Activated CD8-positive, alpha-beta memory T cell treated with anti-CD3 and anti-CD28 coated beads, Interleukin-2, amount 10 ng/mL, durations not matched to agents 7 days and 5 days (primary cell): ENCODE measurements at places on chromosomes 7 and 10.

DNA sequence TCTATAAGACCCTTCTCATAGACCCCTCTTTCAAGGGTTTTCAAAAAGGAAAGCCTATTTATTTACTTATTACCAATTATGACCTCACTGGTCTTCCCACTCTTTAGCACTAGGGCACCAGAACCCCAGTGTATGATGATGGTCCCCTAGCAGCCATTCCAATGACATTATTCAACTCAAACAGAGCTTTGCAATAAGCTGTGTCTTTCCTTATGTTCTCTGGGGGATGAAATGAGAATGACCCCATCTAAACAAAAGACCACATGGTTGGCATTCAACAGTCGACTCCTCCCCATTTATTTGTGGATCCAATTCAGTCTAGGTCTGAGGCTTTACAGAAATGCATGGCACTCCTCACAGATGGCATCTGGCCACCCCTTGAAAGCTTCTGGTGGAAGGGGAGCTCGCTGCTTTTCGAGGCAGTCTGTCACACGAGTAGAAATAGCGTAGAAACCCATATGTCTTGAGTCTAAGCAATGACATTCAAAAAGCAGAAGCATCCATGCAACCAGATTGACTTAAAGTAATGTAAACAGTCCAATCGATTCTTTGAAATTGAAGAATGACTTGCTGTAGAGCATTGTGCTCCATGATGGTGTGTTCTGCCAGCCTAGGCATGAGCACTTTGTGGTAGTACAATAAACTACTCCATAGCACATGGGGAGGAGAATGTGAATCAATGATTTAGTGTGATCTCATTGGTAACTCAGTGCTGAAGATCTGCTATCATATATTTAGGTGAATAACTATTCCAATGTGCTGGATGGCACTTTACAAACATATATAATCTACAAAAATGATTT is 29.8 kb downstream of the NRP1 start:
- H3K4me3 ChIP-seq = no peak overlapping the region
- H3K27me3 ChIP-seq = peaks cover 7% of the 10 kb centered on the region
- H3K27ac ChIP-seq = no peak overlapping the region
- no peaks in the 10 kb centered on the region for H3K36me3 ChIP-seq
- H3K4me1 ChIP-seq = no peaks in the 10 kb centered on the region

GRCh38 chr10:26408858-26409494 is 29.2 kb upstream of the APBB1IP start:
- peaks cover 2% of the 10 kb centered on the region for H3K27me3 ChIP-seq
- no peaks in the 10 kb centered on the region for H3K36me3 ChIP-seq
- no peak overlapping the region for H3K4me3 ChIP-seq
- DNase-seq = no peak
- no peak overlapping the region for H3K27ac ChIP-seq
- no peaks in the 10 kb centered on the region for H3K4me1 ChIP-seq

- no peak overlapping the region for H3K27ac ChIP-seq
- no peak overlapping the region for H3K4me3 ChIP-seq
- no peaks in the 10 kb centered on the region for H3K4me1 ChIP-seq
- DNase-seq = no peak
Observed at GRCh38 chr7:26441002-26441521, 149.4 kb downstream of the SNX10 start.

- H3K27me3 ChIP-seq = peaks cover 3% of the 10 kb centered on the region
- H3K4me1 ChIP-seq = no peaks in the 10 kb centered on the region
- no peak overlapping the region for H3K4me3 ChIP-seq
- no peak for DNase-seq
Observed at GRCh38 chr10:47361293-47361692, 13.1 kb downstream of the RBP3 start.

GRCh38 chr10:129933456-129934092 is 30.5 kb downstream of the EBF3 start:
- no peak for DNase-seq

- no peak overlapping the region for H3K27ac ChIP-seq
- peaks cover 49% of the 10 kb centered on the region for H3K27me3 ChIP-seq
- no peak overlapping the region for H3K4me3 ChIP-seq
Observed at GRCh38 chr7:94059746-94060145, 55.6 kb upstream of the BET1 start.

- DNase-seq = no peak
- H3K4me1 ChIP-seq = no peaks in the 10 kb centered on the region
- no peak overlapping the region for H3K4me3 ChIP-seq
- no peaks in the 10 kb centered on the region for H3K27me3 ChIP-seq
Observed at GRCh38 chr7:49172639-49173038, 248.3 kb downstream of the CDC14C start.

GRCh38 chr7:43647673-43648472 is 65.0 kb downstream of the STK17A start:
- peak overlapping the region; percentile 97 for H3K27ac ChIP-seq
- DNase-seq = peak; percentile 69
- peaks cover 42% of the 10 kb centered on the region for H3K36me3 ChIP-seq
- peak overlapping the region; percentile 76 for H3K4me3 ChIP-seq

DNA sequence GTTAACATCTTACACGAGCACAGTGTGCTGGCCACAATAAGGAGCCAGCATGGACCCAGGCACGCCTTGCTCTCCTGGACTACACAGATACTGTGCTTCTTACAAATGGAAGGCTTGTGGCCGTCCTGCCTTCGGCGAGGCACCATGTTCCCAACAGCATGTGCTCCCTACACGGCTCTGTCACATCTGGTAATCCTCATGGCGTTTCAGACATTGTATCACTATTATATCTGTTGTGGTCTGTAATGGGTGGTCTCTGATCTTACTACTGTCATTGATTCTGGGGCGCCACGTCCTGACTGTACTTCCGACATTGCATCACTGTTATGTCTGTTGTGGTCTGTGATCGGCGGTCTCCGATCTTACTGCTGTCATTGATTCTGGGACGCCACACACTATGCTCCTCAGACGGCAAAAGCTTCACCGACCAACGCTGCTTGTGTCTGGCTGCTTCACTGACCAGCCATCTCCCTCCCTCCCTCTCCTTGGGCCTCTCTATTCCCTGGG is 195.4 kb downstream of the MAD1L1 start:
- H3K4me3 ChIP-seq = peak overlapping the region; percentile 77
- DNase-seq = peak; percentile 73
- H3K4me1 ChIP-seq = peaks cover 40% of the 10 kb centered on the region
- H3K36me3 ChIP-seq = peaks cover 4% of the 10 kb centered on the region
- H3K27ac ChIP-seq = peak overlapping the region; percentile 68
- H3K27me3 ChIP-seq = peaks cover 19% of the 10 kb centered on the region

DNA sequence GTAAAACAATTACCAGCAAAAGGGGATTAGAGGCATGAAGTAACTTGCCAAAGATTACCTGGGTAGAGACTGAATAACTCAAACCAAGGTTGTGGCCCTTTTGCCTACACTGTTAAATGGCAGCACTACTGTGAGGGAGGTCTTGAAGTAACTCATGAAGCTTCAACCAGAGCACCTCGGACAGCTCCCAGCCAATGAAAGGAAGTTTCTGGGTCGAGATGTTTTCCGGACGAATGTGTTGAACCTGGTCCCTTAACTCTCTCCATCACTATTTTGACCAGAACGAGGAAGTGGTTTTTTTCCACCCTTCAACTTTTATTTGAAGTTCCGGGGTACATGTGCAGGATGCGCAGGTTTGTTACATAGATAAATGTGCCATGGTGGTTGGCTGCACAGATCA is 133.6 kb upstream of the PRKCQ start:
- DNase-seq = no peak
- H3K36me3 ChIP-seq = no peaks in the 10 kb centered on the region
- no peak overlapping the region for H3K4me3 ChIP-seq

DNA sequence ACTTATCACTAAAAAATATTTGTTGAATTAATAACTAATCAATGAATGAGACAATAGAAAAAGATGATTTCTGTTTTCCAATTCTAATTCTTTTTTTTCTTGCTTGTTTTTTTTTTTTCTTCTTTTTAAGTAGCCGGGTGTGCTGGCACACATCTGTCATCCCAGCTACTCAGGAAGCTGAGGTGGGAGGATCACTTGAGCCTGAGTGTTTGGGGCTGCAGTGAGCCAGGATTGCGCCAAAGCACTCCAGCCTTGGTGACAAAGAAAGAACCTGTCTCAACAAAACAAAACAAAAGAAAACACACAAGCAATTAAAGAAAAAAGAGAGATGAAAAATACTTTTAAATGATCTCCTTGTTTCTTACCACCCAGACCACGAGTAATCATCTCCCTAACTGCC is 1109.3 kb downstream of the REEP3 start:
- no peaks in the 10 kb centered on the region for H3K27me3 ChIP-seq
- H3K4me3 ChIP-seq = no peak overlapping the region
- H3K4me1 ChIP-seq = no peaks in the 10 kb centered on the region
- H3K36me3 ChIP-seq = no peaks in the 10 kb centered on the region
- DNase-seq = no peak

DNA sequence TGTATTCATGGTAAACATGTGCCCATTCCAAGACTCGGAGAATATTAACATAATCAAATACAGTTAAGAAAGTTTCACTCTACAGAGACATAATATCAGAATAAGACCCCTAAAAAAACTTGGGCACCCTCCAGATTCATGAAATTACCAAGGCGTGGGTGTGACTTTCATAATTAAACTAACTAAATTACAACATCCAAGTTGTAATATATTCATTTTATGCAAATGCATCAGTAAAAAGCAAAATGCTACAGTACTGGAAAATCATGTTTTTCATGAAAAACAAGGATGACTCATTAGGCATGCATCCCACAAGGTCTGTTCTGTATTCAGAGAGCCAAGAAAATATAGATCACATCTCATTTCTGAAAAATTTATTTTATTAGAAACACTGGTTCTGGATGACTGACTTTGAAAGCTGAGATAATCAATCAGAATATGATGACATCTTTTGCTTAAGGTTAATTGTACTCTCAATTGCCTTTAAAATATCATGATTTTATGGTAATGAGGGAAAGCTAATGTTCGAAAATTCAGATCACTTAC is 248.8 kb upstream of the SMIM30 start:
- H3K27ac ChIP-seq = no peak overlapping the region
- H3K4me1 ChIP-seq = no peaks in the 10 kb centered on the region
- H3K4me3 ChIP-seq = no peak overlapping the region
- no peaks in the 10 kb centered on the region for H3K36me3 ChIP-seq
- DNase-seq = no peak
- no peaks in the 10 kb centered on the region for H3K27me3 ChIP-seq

GRCh38 chr10:70541736-70542564 is 60.6 kb downstream of the PRF1 start:
- no peak for DNase-seq
- H3K36me3 ChIP-seq = no peaks in the 10 kb centered on the region
- H3K27ac ChIP-seq = no peak overlapping the region
- no peak overlapping the region for H3K4me3 ChIP-seq

GRCh38 chr7:96833676-96834453 is 124.2 kb upstream of the SEM1 start:
- no peak overlapping the region for H3K4me3 ChIP-seq
- peaks cover 66% of the 10 kb centered on the region for H3K27me3 ChIP-seq
- no peak overlapping the region for H3K27ac ChIP-seq
- DNase-seq = no peak
- peaks cover 31% of the 10 kb centered on the region for H3K4me1 ChIP-seq

DNA sequence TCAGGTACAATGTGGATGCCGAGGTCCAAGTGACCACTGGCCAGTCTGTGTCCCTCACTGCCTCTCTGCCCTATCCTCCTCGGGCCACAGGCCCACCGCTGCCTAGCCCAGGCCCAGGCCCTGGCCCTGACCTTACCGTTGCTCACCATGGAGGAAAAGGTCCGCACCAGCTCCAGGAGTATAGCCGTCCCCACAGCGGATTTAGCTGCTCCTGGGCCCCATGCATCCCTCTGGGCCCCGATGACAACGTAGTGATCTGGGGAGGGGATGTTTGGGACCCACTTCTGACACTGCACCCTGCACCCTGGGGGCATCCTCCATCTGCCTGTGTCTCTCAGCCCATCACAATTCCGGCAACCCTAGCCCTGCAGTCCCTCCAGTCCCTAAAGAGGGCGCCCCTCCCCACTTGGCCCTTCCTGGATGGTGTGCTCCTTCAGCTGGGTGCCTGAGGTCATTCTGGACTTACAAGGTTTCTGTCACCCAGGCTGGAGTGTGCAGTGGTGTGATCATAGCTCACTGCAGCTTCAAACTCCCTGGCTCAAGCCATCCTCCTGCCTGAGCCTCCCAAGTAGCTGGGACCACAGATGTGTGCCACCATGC is 12.1 kb downstream of the TFR2 start:
- H3K27me3 ChIP-seq = no peaks in the 10 kb centered on the region
- H3K36me3 ChIP-seq = peaks cover 5% of the 10 kb centered on the region
- peak; percentile 56 for DNase-seq
- H3K27ac ChIP-seq = peak overlapping the region; percentile 20

DNA sequence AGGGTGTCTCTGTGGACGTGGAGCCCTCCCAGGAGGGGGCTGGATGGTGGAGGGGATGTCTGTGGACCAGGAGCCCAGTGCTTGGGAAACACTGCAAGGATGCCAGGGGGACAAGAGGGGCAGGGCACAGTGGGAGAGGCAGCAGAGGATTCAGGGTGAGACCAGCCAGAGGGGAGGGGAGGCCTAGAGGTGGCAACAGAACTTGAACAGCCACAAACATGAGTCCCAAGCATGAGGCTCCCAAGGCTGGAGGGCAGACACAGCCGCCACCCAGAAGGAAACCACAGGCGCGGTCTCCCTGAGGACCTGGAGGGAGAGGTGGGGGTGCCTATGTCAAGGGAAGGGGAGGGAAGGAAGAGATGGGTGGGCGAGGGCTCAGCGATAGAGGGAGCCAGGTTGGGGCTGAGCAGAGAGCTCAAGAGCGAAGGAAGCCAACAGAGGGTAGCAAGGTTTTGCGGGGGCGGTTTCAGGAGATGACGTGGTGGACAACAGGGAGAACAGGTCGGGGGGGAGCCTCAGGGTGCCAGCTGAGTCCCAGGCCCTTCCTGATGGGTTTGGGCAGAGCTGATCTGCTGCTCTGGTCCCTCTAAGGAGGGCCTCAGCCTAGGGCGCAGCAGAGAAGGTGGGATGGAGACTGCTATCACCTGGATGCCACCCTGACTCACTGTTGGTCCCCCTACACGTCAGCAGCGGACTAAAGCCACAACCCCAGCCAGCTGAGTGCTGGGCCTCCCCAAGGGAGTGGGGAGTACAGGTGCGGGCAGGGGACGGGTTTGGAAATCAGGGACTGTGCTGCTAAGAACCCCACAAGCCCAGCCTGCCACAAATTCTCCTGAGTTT is 6.7 kb upstream of the PILRA start:
- DNase-seq = peak; percentile 65
- peak overlapping the region; percentile 95 for H3K27ac ChIP-seq
- peaks cover 36% of the 10 kb centered on the region for H3K36me3 ChIP-seq

- no peaks in the 10 kb centered on the region for H3K4me1 ChIP-seq
- no peak overlapping the region for H3K27ac ChIP-seq
- DNase-seq = no peak
- H3K36me3 ChIP-seq = no peaks in the 10 kb centered on the region
Observed at GRCh38 chr7:94594882-94595281, 61.1 kb downstream of the SGCE start.
